ENCODE measurements at places on chromosomes 6 and 20.

DNA sequence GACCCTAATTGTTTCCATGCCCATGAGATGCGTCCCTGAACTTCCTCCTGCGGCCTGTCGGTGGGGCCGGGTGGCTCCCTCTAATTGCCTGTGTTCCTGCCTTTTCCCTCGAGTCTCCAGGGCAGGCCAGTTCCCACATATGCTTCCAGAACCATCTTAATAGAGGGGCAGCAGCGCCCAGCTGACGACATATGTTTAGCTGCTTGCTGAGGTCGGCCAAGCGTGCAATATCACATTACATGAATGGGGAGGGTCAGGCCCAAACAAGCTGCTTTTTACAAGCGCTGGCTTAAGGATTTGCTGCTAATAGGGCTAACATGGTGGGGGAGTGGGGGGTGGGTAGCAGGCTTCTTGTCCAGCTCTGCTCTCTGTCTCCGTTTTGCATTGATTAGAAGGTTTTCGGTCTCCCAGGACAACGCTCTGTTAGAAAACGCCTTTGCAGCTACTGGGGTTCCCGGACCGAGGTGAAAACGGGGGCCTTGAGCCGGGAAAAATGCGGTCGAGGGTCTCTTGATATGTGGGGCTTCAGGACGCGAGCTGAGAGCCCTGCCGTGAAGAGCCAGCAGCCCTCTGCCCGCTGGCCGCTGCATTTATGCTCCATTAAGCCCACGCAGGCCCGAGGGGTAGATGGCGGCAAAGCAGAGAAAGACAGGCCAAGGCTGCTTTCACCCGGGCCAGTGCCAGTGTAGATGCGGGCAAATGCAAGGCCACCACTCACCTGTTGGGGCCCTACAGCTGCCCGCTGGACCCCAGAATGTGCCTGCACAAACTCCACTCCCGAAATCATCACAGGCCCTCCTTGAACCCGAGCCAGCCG lies 308.5 kb downstream of the BMP7 start:
- DNase-seq: no peak

DNA sequence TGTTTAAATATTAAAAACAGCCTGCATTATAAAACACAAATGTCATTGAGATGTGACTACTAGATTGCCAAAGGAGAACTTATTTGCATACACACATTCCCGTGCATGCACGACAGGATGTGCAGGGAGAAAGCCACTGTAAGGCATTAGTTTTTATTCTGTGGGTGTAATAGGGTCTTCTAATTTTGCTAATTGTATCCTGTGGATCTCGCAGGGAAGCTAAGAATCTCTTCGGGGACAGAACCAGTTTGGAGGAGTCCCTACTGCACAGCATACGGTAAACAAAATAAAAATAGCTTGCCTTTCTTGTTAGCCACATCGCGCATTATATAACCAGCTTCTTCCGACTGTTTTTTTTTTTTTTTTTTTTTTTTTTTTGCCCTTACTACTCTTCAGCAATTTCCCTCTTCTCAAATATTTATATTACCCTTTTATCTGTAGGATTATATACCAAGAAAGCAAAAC lies 2.0 kb downstream of the ATXN1 start:
- peak; percentile 54 for DNase-seq

- DNase-seq: no peak
Measured at GRCh38 chr6:24777227-24777626, 2.5 kb downstream of the GMNN start.

DNA sequence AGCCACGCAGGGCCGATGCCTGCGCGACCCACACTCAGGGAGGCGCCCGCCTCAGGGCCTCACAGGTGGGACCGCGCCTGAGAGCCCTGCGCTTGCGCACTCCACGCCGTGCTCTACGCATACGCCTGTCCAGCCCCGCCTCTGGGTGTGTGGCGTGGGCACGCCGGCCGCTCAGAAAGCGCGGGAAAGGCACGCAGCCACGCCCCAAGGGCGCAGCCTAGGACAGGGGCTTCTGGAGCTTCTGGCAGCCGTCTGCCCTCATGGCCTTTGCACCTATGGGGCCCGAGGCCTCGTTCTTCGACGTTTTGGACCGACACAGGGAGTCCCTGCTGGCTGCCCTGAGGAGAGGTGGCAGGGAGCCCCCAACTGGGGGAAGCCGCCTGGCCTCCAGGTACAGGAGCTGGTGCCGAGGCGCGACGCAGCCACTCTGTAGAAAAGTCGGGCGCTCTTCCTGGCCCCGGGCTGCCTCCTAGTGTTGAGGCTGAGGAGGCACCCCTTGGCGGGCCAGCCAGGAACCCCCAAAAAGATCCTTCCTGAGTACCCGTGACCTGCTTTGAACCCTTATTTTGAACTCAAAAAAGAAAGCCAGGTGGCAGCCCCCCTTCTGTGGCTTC lies at the start of gene SPO11:
TSS of gene SPO11 (plus strand) at position 196 of the 614 bp plus-strand sequence. CDS start at position 261, 65 bp downstream.
- DNase-seq: no peak

DNA sequence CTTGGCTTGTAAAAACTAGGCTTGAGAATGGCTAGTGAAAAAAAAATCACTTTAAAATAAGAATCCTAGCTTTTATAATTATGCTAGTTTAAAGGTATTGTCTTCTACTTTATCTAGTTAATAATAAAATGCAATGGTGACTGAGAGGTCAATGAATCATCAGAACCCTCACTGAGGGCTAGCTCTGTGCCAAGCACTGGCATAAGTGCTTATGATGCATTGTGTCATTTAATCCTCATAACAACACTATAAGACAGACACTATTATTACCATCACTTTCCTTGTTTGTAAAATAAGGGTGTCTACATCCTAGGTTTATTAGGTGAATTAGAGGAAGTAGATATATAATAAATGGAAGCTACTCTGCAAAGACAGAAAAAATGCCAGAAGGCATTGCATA lies 144.3 kb downstream of the F13A1 start:
- DNase-seq: no peak

GRCh38 chr6:57283911-57284455 lies 33.4 kb upstream of the PRIM2 start:
- DNase-seq: no peak

GRCh38 chr20:56518721-56519398 lies 5.7 kb upstream of the FAM209A start:
- no peak for DNase-seq

GRCh38 chr6:136960781-136961180 lies 38.7 kb downstream of the SLC35D3 start:
- DNase-seq: no peak

GRCh38 chr6:52691718-52692117 lies 20.8 kb downstream of the TMEM14A start:
- DNase-seq: no peak

- no peak for DNase-seq
Measured at GRCh38 chr20:38473367-38473795, 738 bp downstream of the RALGAPB start.

DNA sequence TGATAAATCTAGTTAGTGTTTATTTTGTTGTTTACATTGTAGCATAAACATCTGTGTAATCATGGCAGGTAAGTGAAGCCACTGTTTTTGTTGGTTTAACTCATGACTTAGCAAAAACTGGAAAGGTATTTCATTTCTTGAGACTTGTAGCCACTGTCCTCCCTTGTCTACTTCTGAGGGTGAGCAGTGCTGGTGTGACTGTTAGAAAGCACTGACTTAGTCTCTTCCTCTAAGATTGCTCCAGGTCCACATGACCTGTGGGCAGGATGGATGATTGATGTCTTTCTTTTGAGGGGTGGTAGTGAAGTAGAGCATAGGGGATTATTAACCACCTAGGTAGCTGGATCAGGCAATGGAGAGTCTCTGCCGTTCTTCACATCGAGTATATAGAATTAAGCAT lies 203.8 kb downstream of the ARID1B start:
- DNase-seq: no peak

DNA sequence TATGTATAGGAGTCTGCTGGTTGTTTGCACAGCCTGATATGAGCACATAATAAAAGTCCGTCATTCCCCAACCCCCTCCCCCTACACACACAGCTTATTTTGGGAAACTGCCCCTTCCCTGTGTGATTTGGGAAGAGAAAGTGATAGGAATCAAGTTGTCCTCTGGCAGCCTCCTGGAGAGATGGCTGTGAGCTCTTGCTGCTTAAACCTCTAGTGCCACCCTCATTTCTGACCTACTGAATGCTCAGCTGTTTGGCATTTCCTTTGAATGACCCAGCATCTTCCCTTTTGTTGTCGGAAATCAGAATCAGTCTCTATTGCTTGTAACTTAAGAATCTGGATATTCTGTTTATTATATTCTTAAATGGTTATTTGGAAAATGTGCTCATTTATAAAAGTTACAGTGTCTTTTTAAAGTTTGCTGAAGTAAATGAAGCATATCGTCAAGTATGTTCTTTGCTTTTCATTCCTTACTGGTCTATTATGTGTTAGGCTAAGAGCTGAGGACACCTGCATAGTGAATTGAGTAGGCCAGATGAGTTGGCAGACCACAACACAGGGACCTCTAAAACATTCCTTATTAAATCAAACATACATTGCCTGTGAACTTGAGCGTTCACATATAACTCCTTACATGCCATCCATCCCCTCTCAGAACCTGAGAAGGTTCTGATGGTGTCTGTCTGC lies 5.5 kb downstream of the RWDD2A start:
- no peak for DNase-seq

GRCh38 chr20:43492101-43492500 lies 15.4 kb upstream of the L3MBTL1 start:
- no peak for DNase-seq

- DNase-seq: no peak
Measured at GRCh38 chr6:109678240-109678639, 12.8 kb downstream of the AK9 start.

Data from CD4-positive, alpha-beta T cell treated with Interleukin-10 for 1 hour (primary cell).